NCI-H69 (cell line): ENCODE measurements at places on chromosomes 1 and 21.
A peak's percentile ranks its signal among the peaks of the same experiment; 100 is the strongest.

DNA sequence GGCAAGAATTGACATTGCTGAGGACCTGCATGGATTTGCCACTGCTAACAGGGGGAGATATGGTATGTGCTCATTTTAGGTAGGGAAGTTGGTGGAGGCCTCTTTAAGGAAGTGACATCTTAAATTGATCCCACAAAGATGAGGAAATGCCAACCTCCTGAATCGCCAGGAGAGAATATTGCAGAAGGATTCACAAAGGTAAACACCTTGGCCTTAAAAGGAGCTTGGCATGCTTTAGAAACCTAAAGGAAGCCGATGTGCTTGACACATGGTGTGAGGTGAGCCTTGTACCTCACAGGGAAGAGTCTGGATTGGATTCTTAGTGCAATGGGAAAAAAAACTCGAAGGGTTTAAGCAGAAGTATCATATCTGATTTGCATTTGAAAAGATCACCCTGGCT, 470.5 kb upstream of the DAB1 start:
- DNase-seq, result no peak

DNA sequence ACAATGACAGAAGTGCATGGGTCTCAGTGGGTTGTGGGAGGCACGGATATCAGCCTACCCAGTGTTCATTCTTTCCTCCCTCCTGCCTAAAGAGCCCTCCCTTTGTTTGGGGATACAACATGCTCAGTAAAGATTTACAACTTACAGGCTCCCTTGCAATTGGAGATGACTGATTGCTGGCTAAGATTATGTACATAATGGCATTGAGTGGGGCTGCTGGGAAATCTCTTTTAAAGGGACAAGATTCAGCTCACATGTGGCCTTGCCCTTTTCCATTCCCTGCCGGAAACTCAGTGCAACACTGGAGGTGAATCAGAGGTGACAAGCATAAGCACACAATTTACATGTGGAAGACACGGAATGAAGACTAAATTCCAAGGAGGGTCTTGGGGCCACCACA, 83.7 kb upstream of the CHRM3 start:
- no peak for DNase-seq

GRCh38 chr1:221394011-221394544, 347.8 kb downstream of the DUSP10 start:
- peak; percentile 96 for DNase-seq

DNA sequence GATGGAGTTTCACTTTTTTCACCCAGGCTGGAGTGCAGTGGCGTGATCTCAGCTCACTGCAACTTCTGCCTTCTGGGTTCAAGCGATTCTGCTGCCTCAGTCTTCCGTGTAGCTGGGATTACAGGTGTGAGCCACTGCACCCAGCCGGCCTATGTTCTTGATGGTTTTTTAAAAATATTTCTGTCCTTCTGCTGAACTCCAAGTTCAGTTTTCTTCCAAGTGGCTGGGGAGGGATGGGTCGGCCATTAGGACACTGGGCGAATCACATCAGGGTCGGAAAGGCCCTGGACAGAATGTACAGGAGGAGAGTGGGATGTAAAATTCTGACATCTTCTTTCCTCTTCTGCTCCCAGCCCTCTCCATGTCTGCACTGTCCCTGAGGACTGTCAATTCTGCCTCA, 289.6 kb downstream of the PTPRU start:
- no peak for DNase-seq

- no peak for DNase-seq
Observed at GRCh38 chr1:207919523-207920170, 8.7 kb upstream of the CD34 start.

GRCh38 chr1:172359491-172359999, 60.9 kb upstream of the C1orf105 start:
- DNase-seq, result peak; percentile 96

DNA sequence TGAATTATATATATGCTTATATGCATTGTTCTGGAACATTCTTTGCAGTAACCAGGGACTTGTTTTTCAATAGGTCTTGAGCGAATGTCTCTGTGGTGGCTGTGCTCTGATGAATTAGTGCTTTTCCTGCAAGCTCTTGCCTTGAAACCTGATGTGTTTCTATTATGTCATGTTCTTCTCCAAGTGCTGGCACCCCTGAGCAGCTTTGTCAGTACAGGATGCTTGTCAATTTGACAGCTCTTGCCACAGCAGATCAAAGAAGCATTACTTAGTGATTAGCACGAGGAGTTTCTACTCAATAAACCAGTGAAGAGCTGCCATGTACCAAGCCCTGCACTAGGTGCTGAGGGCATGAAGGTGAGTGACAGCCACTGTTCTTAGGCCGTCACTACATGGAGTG, 171.9 kb downstream of the PRDM2 start:
- DNase-seq, result no peak

- DNase-seq, result no peak
Observed at GRCh38 chr21:43944078-43944633, 68.0 kb upstream of the TRAPPC10 start.

DNA sequence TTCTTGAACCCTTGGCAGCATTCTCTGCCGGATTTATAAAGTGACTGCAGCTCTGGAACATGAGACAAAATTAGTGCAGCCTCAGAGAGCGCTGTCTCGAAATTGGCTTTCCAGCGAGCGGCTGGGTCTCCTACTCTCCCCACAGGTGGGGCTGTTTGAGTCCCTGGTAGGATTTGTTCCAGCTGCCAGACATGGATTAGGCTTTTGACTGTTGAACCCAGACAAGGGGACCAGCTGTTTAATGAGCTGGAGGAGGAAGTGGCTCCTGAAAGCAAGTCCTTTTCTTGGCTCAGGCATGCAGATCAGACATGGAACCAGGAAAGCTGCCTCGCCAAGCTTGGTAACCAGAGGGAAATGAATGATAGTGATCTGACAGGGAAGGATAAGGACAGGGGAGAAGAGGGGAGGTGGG, 69.6 kb downstream of the UBIAD1 start:
- DNase-seq, result peak; percentile 92

- DNase-seq, result no peak
Observed at GRCh38 chr1:87119541-87120140, 205.2 kb downstream of the HS2ST1 start.

GRCh38 chr1:231866392-231867331, 240.1 kb downstream of the DISC1 start:
- DNase-seq, result peak; percentile 63

DNA sequence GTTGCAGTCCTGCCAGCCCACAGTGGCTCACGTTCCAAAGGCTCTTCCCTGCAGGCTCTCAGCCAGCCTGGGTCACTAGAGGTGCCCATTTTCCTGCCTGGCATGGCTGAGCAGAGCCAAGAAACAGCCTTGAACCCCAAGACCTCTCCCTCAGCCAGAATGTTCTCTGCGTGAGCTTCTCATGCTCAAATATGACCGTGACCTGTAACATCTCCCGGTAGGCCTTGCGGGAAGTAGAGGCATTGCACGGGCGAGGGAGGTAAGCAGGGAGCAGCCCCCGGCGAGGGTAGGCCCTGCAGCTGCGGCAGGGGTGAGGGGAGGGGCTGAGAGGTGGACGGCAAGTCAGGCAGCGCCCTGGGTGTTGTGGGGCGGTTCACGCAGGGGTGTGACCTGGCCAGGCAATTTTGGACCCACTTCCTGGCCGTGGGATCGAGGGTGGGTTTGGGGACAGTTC, 20.0 kb downstream of the RRP1 start:
- DNase-seq, result no peak

- DNase-seq, result peak; percentile 34
Observed at GRCh38 chr1:53025034-53025768, 36.8 kb upstream of the PODN start.

DNA sequence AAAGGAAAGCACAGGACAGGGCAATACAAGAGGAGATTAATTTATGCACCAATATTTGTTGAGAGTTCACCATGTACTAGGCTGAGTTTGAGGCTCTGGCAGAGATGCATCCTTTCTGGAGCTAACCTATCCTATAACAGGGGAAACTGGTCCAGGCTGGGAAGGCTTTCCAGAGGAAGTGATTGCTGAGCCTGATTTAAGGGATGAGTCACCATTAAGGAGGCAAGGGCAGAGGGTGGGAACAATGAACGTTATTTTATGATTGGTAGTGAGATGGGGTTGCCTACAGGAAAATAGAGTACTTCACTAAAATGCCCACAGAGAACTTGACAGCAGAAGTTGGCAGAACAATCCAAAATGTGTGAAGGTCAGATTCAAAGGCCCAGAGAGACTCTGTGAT, 141.4 kb downstream of the PLPP3 start:
- no peak for DNase-seq

DNA sequence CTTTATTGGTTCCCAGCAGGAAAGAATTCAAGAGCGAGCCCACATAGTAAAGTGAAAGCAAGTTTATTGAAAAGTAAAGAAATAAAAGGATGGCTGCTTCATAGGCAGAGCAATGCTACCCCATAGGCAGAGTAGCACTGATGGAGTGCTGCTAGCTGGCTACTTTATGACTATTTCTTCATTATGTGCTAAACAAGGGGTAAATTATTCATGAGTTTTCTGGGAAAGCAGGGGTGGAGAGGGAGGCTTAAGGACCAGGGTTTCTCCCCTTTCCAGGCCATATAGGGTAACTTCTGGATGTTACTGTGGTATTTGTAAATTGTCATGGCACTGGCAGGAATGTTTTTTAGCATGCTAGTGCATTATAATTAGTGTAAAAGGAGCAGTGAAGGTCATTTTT, 1271.4 kb downstream of the KCNT2 start:
- no peak for DNase-seq

DNA sequence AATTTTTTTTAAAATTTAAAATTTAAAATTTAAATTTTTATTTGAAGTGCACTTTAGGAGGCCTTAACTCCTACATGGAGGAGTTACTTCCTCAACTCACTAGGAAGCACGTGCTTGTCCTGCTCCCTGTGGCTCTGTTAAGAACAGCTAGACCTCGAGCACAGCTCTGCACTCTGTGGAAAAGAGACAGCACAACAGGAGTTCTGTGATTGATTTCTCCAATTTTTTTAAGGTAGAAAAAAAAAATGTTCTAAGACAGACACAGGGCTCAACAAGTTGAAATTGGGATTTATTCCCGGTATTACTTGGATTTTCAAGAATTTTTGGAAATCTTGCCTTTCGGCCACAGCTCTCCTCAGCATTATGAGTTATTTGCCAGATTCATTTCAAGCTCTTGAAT, 356.6 kb upstream of the LYPLAL1 start:
- DNase-seq, result peak; percentile 23

GRCh38 chr1:77938651-77939050, 40.2 kb downstream of the FUBP1 start:
- DNase-seq, result no peak

- no peak for DNase-seq
Observed at GRCh38 chr1:160576390-160576789, 2.9 kb downstream of the CD84 start.

DNA sequence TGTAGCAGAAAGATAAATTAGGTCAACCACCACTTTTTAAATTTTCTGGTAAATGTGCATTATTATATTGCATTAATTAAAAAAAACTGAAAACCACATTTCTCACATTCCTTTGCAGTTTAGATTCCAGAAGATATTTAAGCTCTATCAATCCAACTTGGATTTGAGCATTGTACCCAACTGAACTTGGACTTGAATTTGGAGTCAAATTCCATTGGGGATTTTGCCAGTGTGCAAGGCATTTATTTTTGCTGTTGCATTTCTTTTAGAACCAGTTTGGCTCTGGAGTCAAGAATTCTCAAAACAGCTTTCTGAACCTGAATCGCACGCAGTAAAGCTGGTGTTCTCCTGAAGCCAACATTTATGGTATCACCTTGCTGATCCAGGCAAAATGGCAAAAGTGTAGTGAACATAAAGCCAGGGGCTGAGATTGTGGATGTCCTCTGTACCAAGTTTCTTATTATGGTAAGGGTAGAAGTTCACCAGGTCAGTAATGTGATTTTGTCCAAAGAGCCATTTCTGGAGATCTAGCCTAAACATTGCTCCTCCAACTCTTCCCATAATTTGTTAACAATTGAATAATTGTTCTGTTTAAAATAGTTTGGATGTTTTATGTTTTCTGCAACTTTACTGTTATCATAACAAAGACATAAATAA, 890.9 kb downstream of the LRRIQ3 start:
- no peak for DNase-seq

DNA sequence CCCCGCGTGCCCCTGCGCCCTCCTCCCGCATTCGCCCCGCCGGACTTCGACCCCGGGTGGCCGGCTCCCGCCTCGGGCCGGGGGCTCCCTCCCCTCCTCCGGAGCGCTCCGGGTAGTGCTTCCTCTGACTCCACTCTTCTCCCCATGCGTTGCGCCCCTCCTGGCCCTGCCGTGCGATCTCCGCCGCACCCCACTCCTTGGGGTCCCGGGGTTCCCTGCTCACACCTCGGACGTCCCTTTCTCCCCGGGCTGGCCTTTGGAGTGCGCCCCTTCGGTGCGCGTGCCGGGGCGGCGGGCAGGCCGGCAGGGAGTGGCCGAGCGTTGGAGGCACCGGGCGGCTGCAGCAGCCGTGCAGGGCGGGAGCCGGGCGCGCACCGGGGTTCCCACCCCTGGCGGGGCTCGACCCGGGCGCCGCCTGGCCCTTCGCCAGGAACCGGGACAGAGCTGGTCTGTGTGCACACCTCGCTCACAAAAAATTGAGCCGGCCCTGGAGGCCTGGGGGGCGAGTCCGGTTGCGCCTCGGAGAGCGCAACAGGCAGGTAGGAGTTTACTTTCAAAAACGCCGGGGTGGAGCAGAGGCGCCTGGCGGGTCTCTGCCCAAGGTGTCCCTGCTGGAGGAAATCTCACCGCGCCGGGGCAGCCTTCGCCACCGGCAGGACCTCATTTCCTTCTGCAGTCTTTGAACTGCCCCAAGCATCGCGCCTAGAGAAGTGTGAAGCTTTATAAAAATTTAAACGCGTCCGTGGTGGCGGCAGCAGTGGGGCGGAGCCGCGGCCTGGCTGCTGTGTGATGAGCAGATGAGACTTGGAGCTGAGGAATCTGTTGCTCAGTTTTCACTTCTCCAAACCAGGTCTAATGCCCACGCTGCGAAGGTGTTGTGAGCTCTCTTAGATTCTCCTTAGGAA, 650 bp downstream of the VANGL1 start:
- DNase-seq, result peak; percentile 75

- peak; percentile 51 for DNase-seq
Observed at GRCh38 chr1:109193653-109194590, 19.8 kb upstream of the SARS1 start.

DNA sequence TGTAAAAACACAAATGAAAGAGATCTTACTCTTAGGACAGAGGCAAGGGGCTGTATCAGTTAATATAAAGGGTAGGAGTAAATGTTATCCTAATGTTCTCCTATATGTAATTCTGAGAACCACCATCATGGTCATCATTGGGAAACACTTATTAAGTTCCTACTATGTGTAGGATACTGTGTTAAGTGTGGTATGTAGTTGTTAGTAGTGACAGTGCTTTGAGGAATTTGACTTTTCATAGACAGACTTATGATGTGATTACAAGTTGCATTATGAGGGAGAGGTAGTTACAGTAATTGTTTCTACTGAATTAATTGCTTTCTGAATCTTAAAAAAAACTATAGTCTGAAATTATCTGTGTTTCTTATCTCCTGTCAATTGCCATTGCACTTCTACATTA, 51.8 kb upstream of the PGD start:
- no peak for DNase-seq

- DNase-seq, result no peak
Observed at GRCh38 chr1:239608469-239608868, 222.1 kb downstream of the CHRM3 start.

- DNase-seq, result peak; percentile 8
Observed at GRCh38 chr1:71044833-71045232, 2.8 kb downstream of the PTGER3 start.

GRCh38 chr1:8127171-8127641, 101.1 kb upstream of the ERRFI1 start:
- no peak for DNase-seq
